CD8-positive, alpha-beta memory T cell (primary cell): ENCODE measurements at places on chromosomes 7 and 10.

DNA sequence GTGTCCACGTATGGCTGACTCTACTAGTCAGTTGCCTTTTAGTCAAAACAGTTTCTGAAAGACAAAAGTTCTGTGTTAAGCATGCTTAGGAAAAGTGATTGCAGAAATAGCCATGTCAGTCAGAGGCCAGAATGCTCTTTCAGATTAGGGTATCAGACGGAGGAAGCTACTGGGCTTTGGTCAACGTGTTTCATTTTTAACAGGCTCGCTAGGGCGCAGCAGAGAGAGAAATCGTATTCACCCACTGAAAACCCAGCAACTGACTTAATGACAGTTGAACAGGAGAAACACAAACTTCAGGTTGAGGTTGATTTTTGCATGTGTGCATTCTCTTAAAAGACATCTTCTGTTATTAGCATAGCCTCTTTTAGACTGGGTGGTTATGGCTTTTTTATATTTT is 322.6 kb upstream of the KIAA1217 start:
- no peak for DNase-seq

DNA sequence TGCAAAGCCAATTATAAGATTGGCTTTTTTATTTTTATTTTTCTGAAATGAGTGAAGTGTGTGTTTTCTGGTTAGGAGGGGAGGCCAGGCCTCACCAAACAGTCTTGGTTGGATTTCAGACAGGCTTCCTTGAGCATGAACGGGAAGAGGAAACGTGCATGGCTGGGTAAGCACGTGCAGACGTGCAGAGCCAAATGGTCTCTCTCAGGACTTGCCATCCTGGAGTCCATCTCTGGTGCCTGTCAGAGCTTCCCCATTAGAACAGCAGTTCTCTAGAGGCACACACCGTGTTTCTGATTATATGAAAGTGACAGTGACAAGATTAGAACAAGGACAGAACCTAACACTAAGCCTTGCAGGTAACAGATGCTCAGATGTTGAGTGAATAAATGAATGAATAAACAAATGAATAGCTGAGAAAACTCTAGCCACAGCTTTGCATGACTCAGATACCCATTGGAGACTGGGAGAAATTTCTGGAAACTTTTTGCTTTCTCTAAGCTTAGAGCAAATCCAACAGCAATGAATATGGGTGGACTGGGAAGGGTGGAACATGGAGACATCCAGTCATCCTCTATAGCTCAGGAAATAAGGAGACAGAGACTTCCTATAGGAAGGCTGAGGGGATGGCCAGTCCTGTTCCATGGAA is 11.8 kb upstream of the CALD1 start:
- DNase-seq, result no peak

GRCh38 chr7:117869374-117869773 is 3.9 kb downstream of the CTTNBP2 start:
- no peak for DNase-seq

GRCh38 chr10:132627666-132628531 is 90.3 kb downstream of the INPP5A start:
- no peak for DNase-seq
